ENCODE measurements at places on chromosomes 6 and 20.

- DNase-seq, result no peak
Measured at GRCh38 chr20:19958928-19959327, 58.2 kb upstream of the NAA20 start.

- no peak for DNase-seq
Measured at GRCh38 chr6:98777762-98778161, 56.6 kb upstream of the POU3F2 start.

- DNase-seq, result no peak
Measured at GRCh38 chr6:124033501-124033900, 229.8 kb downstream of the NKAIN2 start.

GRCh38 chr20:2330090-2330695 lies 34.4 kb downstream of the TGM3 start:
- DNase-seq, result no peak

GRCh38 chr6:7401075-7401474 lies 11.5 kb downstream of the RIOK1 start:
- no peak for DNase-seq

DNA sequence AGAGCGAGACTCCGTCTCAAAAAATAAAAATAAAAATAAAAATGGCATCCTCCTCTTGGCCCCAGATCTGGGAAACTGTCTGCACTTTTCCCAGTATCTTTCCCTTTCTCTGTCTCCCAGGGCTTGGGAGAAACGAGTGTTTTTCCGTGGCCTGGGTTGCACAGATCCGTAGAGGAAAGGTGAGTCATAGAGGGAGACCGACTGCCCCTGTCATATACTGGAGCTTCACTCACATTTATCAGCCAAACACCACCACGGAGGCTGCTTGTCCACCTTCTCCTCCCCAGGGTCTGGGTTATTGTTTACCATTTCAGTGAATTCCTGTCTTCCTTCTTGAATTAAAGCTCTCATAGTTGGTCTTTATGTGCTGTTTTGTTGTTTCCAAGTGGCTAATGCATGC lies 31.9 kb upstream of the EIF2S2 start:
- DNase-seq, result no peak

- DNase-seq, result no peak
Measured at GRCh38 chr6:32097364-32097763, 11.8 kb downstream of the TNXB start.

DNA sequence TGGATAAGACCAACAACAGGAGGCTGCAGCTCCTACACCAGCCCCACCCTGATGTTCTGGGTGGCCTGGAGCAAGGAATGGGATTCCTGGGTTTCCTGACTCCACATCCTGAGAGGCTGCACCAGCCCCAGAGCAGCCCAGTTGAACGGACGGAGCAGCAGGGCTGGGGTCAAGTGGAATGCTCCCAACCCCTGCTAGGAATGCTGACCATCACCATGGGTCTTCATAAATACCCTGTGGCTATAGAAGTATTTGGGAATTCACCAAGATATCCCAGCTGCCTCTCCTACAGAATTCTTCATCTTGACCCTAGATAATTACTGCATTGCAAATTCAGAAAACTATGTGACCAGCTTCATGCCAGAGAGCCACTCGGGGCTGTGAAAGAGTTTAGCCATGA lies 180.3 kb downstream of the THBS2 start:
- no peak for DNase-seq

DNA sequence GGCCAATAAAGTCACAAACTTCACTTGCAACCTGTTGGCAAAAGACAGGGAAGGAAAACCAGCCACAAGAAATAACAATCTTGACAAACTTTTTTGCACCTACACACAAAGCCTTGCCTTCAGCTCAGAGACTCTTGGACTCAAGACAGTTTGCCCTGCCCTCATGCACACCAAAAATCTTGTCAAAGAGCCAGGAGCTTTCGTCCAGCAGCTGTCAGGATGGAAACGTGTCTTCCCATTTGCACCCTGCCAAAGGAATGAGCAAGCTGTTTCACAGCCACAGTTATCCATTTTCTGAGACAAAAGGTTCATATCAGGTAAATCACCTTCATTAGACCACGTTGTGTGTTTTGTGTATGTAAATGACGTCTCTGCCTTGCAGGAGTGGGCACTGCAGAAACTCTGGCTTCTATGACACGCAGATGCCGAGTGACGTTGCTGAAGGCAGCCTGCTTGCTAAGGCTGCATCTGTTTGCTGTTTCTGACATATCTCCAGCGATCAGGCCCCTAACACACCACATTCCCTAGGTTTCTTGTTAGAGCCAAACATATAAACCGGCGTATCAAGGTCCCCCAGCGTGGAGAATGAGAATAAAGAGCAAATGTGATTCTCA lies 193.4 kb downstream of the SYNDIG1 start:
- DNase-seq, result no peak

- DNase-seq, result no peak
Measured at GRCh38 chr20:57650756-57651483, 30.7 kb upstream of the ZBP1 start.

DNA sequence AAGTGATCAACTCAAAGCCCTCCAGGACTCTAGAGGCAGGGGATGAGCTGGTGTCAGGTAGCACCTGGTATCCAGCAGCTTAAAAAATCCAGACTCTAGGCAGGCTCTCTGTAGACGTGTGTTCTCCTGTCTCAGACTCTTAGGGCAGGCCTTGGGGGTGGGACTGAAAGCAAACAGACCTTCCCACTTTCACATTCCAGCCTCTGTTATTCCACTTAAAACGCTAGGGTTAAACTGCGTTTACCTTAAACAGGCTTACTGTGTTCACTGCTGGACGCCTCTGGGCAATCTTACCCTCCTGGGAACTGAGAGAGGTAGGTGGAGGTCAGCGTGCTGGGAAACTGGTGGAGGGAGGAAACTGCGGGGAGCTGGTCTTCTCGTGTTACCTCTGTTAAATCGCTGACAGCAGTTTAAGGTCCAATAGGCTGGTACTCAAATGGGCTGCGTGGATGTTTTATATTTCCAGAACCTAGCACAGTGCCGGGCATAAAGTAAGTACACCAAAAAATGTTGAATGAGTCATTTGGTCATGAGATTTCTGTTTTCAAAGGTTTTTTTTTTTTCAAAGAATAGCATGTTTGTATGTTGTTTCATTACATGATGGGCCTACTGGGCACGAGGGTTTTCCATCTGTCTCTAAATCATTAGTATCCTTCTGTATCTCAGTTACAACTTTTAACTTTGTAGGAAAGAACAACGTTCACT lies at the start of gene GCNT2:
TSS of gene GCNT2 (plus strand) at position 248 of the 705 bp plus-strand sequence. CDS start 7,561 bp downstream, outside the sequence.
- DNase-seq, result no peak

- no peak for DNase-seq
Measured at GRCh38 chr20:21049305-21049828, 56.8 kb downstream of the LINC00237 start.

GRCh38 chr6:90053614-90054013 lies 159.3 kb downstream of the GJA10 start:
- DNase-seq, result no peak

GRCh38 chr6:15096894-15097837 lies 148.7 kb upstream of the JARID2 start:
- DNase-seq, result no peak

DNA sequence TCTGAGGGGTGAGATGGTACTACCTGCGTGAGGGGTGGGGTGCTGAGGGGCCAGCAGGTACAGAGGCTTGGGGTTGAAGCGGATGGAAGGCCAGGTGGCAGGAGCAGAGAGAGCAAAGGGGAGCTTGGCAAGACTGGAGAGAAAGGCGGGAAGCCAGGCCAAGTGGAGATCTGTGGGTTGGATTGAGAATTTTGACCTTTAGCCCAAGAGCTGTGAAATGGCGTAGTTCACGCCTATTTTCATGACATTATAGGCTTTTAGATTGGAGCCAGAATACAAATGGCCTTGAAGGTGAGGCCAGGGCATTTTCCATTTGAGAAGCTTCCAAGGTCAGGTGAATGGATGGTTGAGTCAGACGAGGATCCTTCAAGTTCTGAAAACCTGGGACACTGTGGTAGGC lies 2.5 kb downstream of the ATRN start:
- DNase-seq, result no peak

- DNase-seq, result peak; percentile 8
Measured at GRCh38 chr6:39934131-39934757, at the start of gene MOCS1. MOCS1 (minus strand) TSS chr6:39934462; CDS start chr6:39934417, 45 bp downstream.

GRCh38 chr6:47789553-47789952 lies 7.7 kb downstream of the OPN5 start:
- no peak for DNase-seq

GRCh38 chr6:45586216-45587171 lies 208.8 kb upstream of the SUPT3H start:
- peak; percentile 28 for DNase-seq

DNA sequence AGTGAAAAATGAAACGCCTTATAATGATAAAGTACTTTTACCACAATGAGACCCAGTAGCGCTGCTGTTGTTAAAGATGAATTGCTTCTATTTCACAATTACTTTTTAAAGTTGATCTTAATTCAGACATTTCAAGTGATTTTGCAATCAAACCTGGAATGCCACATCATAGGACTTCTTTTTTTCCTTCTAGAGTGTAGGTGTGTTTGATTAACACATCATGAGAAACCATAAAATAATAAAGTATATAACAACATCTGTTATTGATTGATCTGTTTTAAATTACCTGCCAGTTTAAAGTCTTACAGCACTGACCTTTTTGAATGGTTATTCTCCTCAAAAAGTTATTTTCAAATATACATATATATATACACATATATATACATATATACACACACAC lies 38.6 kb downstream of the HEBP2 start:
- DNase-seq, result no peak

DNA sequence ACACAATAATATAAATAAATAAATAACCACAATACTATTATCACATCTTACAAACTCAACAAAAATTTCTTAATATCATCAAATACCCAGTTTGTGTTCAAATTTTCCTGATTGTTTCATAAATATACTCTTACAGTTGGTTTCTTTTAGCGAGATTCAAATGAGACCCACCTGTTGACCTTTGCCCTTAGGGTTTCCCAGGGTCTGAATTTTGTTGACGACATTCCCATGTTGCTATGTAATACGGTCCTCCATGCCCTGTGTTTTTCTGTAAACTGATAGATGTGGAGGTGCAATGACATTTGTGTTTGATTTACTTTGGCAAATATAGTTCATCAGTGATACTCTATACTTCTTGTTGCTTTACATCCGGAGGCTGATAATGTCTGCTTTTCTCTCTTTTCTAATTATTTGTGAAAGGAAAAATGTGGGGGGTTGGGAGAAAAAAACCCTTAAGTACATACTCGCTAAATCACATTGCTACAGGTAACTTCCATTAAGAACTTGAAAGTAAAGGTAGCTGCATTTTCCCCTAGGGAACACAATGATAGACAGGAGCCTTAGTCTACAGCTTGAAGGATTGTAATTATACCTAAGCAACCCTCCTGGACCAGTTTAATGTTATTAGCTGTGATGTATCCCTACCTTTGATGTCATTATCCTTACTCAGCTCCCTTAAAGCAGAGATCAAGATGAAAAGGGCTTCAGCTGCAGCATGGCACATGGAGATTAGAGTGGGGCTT lies 6.6 kb downstream of the MOG start:
- no peak for DNase-seq

DNA sequence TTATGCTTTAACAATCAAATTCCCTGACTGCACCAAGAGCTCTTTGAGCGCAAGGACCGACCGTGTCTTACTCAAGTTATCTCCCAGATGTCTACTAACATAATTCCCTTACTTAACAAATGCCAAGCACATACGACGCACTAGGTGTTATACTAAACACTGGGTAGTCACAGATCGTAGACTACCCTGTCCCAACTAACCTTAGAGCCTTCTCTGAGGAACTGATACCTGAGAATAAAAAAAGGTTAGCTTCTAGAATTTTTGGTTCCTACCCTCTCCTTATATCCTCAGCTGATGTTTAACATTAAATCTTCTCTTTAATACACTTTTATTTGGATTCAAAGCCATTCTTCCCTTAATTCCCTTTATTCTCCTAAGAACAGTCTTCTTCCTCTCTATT lies 38.5 kb downstream of the EPB41L2 start:
- no peak for DNase-seq

DNA sequence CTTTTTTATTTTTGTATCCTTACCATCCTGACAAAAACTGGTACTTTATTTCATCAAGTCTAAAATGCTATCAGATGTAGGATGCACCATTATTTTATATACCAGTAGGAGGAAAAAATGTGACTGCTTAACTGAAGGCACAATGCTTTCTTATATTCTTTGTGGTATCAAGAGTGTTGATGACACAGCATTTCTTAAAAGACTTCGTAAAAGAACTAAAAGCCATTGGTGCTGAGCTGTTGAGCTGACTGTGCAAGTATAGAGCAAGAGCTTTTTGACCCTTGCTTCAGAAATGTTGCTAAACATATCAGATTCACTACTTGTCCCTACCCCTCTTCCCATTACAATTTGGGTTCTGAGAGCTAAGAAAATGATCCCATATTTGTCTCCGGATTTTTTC lies 17.5 kb downstream of the SF3B5 start:
- DNase-seq, result no peak

- no peak for DNase-seq
Measured at GRCh38 chr6:156402628-156403027, 374.6 kb upstream of the ARID1B start.

GRCh38 chr6:164034602-164035140 lies 620.2 kb downstream of the QKI start:
- no peak for DNase-seq

DNA sequence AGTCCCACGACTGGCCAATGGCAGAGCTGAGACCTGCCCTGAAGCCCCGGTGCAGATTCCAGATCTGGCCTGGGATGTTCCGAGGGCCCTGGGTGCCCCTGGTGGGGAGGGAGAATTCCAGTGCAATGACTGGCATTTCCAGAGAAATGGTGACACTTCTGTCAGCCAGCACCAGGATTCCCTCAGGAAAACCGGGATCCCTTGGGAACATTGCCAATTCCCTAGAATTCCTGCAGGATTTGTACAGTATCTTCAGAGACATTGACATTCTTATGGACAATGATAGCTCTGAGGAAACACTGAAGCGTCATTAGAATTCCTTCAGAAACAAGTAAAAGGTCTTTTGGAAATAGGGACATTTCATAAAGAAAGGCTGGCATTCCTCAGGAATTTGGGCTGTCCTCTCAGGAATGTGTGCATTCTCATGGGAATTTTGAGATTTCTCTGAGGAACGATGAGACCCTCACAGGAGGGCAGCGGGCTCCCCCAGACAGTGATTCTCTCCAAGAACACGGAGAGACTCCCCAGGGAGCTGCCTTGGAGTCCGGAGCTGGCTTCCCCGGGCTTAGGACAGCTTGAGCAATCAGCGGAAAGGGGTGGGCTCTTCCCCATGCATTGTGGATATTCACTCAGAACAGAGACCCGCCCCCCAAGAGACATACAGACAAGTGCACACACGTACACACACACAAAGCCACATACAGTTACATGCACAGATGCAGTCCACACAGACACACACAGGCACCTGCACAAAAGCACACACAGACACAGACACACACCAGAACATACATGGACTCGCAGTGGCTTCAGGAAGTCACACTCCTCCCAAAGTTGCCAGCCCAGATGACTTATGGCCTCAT lies 35.2 kb upstream of the BPIFA2 start:
- DNase-seq, result no peak
